ENCODE measurements at places on chromosomes 13 and 19. TPM values are rescaled to one million over a fixed set of nuclear protein-coding genes. Genes with fewer than 3 reads are reported as not detected.

GRCh38 chr13:76707360-76707759 lies 178.8 kb downstream of the KCTD12 start:
- DNase-seq = no peak

DNA sequence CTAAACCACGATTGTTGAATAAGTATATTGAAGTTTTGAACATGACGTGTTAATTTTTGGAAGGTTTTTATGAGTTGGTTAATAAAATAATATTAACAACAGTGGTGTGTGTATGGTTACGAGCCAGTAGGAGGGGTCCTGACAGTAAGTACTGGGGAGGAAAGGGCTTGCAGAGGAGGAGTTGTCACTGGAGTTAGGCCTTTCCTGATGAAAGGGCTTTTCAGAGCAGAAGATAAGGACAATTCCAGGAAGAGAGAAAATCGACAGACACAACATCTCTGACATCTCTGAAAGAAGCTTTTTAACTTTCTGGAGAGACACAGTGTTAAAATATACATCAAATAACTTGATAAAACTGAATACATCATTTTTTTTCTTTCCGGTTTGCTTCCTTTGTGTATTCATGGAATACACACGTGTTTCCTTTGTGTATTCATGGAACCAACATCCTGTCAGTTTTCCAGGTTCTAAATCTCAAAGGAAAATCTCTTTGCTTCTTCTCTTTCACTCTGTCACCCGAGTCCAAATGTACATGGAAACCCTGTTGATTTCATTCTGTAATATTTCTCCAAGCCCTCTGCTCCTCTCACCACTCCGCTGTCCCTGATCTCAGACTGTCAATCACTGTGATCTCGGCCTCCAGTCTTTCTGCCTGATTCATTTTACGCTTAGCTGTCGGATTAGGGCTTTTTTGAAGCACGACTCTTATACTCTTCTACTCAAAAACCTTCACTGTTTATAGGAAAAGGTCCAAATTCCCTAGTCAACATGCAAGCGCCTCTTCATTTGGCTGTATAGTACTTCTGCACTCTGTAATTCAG lies 374.4 kb downstream of the DLEU7 start:
- DNase-seq = no peak

DNA sequence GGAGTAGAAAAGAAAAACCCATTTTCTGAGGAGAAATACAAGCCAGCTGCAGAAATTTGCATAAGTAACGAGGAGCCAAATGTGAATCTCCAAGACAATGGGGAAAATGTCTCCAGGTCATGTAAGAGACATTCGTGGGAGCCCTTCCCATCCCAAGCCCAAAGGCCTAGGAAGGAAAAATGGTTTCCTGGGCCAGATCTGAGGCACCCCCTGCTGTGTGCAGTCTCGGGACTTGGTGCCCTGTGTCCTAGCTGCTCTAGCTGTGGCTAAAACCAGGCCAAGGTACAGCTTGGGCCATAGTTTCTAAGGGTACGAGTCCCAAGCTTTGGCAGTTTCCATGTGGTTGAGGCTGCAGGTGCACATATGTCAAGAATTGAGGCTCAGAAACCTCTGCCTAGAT lies 444.9 kb downstream of the PCDH20 start:
- no peak for DNase-seq

DNA sequence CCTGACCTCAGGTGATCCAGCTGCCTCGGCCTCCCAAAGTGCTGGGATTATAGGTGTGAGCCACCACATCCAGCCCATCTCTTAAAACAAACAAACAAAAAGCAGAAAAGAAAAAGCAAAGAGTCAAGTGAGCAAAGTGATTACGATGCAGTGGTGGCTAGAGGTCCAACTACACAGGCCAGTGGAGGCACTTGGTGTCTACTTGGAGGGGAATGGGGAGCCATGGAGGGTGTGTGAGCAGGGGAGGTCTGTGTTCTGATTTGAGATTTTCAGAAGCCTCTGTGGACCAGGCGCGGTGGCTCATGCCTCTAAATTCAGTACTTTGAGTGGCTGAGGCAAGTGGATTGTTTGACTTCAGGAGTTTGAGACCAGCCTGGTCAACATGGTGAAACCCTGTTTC lies 6.6 kb downstream of the COLGALT1 start:
- DNase-seq = no peak

GRCh38 chr13:51125495-51126226 lies 14.6 kb upstream of the C13orf42 start:
- peak; percentile 52 for DNase-seq

- no peak for DNase-seq
Measured at GRCh38 chr13:88459331-88459730, 788.2 kb downstream of the SLITRK5 start.

DNA sequence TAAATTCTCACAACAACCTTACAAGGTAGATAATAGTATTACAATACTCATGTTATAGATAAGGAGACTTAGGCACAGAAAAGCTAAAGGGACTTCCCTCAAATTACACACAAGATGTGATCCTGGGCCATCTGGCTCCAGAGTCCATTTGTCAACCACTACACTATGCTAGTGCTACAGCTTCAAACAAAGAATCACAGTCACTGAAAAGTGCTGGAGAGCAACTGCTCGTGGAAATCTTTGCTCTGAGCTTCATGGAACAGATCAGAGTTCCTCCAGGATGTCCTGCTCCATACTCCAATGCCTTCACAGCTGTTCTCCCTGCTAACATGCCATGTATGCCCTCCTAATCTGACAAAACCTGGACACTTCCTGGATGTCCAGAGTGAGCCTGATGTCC lies 271.2 kb downstream of the ENOX1 start:
- DNase-seq = no peak

- DNase-seq = no peak
Measured at GRCh38 chr13:36850790-36851438, 31.9 kb downstream of the RFXAP start.

GRCh38 chr19:39692166-39692565 lies 12.1 kb upstream of the LGALS14 start:
- no peak for DNase-seq

DNA sequence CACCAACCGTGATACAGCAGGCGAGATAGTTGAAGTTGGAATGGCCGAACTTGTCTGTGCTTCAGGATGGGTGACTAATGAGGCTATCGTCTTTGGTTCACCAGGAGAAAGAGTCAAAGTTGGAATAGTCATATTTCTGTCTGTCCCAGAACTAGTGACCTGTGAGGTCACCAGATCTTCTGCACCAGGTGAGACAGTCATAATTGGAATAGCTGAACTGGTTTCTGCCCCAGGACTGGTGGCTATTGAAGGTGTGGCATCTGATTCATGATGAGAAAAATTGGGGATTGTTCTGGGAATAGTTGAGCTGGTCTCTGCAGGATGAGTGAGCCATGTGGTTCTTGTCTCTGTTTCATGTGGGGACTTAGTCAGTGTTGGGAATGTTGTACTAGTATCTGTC lies 71.6 kb downstream of the MUC16 start:
- no peak for DNase-seq

DNA sequence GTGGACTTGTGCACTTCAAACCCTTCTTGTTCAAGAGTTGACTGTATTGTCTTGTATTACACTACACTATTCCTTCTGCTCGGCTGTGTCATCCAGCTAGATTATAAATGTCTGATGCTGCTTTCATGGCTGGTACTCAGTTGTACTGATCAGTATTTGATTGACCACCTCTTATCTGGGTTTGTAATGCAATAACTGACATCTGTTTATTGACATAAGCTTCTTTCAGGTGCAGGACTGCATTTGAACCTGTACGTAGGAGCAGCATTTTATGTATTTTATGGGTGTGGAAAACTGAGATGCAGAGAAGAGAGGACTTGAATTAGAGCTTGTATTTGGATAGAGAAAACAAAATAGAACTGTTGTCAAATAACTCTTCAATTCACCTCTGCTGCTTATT lies 309.2 kb downstream of the FGF9 start:
- DNase-seq = no peak

GRCh38 chr19:16160943-16161560 lies 12.3 kb downstream of the CIB3 start:
- DNase-seq = no peak

DNA sequence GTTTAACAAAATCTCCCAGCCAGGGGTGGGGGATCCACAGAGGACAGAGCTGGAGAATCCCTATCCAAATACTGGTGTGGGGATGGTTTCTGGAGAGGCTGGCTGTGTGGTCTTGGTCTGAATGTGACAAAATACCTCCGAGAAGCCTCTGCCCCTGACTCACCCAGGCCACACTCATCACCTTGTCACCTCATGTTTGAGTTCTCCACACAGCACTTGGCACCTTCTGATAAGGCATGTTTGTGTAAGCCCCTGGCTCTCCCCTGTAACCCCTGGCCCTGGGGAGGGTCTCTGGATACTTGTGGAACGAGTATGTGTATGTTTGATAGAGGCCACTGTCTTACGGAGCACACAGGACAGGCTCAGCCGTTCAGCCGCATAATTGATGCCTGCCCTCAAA lies 14.7 kb downstream of the TECR start:
- no peak for DNase-seq

DNA sequence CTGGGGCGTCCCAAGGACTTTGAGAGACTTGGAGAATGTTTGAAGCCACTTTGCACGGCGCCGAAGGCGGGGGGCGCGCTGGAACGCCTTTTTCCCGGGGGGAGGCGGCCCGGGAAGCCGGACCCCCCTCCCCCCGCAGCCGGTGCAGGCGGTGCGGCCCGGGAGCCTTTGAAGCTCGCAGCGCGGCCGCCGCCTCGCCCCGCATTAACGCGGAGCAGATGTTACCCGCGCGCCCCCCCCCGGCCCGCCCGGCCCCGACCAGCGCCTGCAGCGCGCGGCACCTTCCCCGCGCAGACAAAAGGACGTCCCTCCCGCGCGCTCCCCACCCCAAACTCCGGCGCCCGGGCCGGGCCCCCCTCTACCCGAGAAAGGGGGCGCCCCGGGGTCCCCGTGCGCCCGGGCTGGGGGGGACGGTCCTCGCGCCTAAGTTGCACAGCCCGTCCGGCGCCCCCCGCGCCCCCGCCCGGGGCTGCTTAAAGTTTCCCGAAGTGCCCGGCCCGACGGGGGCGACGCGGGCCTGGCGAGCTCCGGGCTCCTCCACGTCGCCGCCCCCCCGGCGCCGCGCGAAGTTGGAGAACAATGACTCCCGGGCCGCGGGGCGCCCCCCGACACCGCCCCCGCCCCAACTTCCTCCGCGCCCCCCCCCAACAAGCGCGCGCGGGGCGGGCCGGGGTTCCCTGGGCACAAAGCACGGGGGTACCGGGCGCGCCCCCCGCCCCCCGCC lies 685 bp downstream of the TCF3 start:
- no peak for DNase-seq

DNA sequence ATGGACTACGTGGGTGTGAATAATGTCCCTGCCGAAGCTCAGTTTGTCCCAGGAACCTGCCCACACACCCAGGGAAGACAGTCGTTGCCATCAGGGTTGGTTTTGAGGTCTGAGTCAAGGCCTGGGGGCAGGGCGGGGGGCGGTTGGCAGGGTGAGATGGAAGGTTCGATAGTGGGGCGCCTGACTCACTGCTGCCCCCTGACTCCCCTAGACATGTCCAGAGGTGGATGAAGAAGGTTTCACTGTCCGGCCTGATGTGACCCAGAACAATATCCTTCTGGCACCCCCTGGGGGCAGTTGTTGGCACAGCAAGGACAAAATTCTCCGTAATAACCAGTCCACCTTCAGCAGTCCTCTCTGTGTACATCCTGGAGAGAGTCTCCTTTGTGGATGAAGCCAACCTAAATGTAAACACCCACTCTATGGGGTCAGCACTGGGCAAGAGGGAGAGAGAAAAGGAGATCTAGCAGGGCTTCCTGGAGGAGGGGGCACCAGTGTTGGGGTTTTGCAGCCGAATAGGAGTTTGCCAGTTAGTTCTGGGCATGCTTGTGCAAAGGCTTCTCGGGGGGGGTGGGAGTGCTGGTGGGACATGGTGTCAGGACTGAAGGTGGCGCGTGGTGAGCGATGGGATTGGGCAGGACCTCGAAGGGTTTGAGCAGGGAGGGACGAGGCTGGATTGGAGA lies 19.6 kb upstream of the B3GNT3 start:
- DNase-seq = peak; percentile 56

- no peak for DNase-seq
Measured at GRCh38 chr13:101452519-101453485, at the start of gene ITGBL1. ITGBL1 (plus strand) TSS chr13:101452675; CDS start chr13:101452834, 159 bp downstream.

MUC16 gene
- total RNA-seq = under 0.01 TPM

GRCh38 chr13:20536992-20537391 lies 11.3 kb upstream of the CRYL1 start:
- DNase-seq = no peak

DNA sequence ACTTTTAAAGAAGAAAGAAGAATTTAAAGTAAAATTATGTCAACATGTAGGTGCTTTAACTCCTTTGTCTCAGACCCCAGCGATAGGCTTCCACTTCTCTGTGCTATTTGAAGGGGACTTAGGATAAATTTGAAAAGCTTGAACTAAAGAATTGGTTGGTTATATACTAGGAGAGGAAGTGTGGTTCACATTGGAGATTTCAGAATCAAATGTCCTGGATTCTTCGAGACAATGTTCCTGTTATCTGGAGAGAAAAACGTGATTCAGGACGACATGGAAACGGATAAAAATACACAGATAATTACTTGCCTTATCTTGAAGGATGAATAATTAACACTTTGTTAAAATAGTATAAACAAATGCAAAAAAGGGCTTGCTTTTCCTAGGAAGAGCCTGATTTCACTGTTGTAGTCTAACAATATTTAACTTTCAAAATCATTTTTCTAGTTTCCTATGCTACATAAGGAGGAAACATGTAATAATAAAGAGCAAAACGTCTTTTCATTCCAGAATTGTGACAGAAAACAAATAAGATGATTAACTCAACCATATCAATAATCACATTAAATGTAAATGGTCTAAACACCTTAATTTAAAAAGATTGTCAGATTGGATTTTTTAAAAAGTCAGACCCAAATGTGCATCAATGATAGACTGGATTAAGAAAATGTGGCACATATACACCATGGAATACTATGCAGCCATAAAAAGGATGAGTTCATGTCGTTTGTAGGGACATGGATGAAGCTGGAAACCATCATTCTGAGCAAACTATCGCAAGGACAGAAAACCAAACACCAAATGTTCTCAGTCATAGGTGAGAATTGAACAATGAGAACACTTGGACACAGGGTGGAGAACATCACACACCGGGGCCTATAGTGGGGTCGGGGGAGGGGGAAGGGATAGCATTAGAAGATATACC lies 724 bp upstream of the ZNF780A start:
- DNase-seq = no peak

GRCh38 chr13:60646620-60647019 lies 249.6 kb downstream of the TDRD3 start:
- no peak for DNase-seq

GRCh38 chr19:46449228-46449627 lies 20.5 kb upstream of the PNMA8C start:
- no peak for DNase-seq

- no peak for DNase-seq
Measured at GRCh38 chr13:110458017-110458416, 103.5 kb downstream of the RAB20 start.

GRCh38 chr13:73880365-73880764 lies 253.8 kb downstream of the KLF12 start:
- no peak for DNase-seq

Data from NCI-H460 (cell line).